Activated CD4-positive, alpha-beta T cell treated with anti-CD3 and anti-CD28 coated beads, Interleukin-2, amount 50 U/mL, for 16 hours (primary cell): ENCODE measurements at places on chromosomes 13 and 19.
A peak's percentile ranks its signal among the peaks of the same experiment; 100 is the strongest.

GRCh38 chr13:111527614-111528229, 207.3 kb downstream of the TEX29 start:
- no peak for DNase-seq

DNA sequence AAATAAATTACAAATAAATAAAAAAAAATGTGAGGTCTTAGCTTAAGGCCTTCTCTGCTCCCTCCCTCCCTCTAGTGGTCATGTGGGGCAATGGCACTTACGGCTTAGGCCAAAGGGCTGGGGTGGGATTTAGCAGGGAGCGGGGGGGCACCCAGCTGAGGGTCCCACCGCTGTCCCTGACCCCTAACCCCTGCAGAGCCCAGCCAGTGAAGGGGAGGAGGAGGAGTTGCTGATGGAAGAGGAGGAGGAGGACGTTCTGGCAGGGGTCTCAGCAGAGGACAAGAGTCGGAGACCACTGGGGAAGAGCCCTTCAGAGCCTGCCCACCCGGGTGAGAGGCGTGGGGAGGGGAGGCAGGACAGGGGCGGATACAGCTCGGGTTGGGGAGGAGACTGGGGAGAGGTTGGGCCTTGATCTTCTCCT, 9.3 kb downstream of the MPND start:
- DNase-seq, result peak; percentile 60

- DNase-seq, result no peak
These were observed 17.3 kb downstream of the SIGLEC8 start for GRCh38 chr19:51440846-51441409.

DNA sequence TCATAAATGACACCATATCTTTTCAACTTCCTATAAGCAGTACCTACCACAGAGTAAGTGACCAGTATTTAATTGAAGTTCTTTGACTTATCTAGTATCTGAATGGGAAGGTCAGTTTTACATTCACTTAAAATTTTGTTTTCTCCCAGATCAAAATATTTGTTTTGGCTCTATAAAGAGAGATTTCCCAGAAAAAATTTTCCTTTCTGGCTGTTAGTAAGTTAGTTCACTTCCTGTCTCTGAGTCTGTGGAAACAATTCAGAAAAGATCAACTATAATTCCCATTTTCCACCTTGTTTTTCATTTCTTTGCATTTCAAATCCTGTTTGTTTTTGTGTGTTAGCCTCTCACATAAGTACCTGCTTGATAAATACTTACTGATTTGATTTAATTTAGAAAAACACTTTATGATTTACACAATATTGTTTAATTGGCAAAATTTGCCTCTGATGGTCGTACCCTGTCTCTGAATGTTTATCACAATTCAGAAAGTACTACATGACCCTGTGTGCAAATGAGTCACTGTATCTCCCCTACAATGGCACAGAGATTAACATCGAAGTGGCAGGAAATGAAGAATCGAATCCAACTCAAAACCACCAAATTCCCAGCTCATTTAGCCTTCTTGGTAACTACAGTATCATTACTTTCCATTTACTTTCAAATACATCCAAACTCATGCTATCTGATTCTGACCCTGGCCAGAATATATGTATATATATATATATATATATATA, 15.4 kb upstream of the MED4 start:
- no peak for DNase-seq

GRCh38 chr13:114311387-114311786, 2.9 kb upstream of the CHAMP1 start:
- DNase-seq, result no peak

- peak; percentile 11 for DNase-seq
These were observed 1.8 kb upstream of the ANGPTL4 start for GRCh38 chr19:8361921-8362793.
